EL (cell line): ENCODE measurements at places on chromosomes 1 and 21.
A peak's percentile ranks its signal among the peaks of the same experiment; 100 is the strongest.

DNA sequence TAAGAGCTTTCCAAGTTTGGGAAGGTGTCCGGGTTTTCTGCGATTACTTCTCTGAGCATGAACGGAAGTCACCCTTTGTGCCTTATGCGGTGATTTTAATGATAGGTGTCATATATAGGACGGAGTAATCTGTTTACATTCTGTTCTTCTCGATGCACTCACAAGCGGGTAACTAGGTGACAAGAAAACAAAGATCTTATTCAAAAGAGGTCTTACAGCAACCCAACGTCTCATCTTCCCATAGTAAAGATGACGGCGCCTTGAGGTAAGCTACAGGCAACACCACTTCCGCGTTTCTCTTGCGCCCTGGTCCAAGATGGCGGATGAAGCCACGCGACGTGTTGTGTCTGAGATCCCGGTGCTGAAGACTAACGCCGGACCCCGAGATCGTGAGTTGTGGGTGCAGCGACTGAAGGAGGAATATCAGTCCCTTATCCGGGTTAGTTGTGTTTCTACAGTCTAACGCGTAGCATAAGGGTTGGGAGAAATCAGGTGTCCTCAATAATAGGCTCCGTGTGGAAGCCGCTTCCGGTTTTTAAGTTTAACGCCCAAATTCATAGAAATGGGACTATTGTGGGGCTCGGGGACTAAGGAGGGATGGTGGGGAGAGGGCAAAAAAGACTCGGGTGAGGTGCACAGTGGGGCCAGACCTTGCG, at the start of gene UFC1:
UFC1 (plus strand) TSS at position 297 of the 656 bp plus-strand sequence; CDS start at position 317, 20 bp downstream.
- peak; percentile 88 for DNase-seq

- DNase-seq: no peak
Observed at GRCh38 chr21:28159396-28159795, 833.3 kb downstream of the LTN1 start.

GRCh38 chr1:205076245-205076761, 8.0 kb downstream of the TMEM81 start:
- no peak for DNase-seq

- DNase-seq: peak; percentile 44
Observed at GRCh38 chr1:163897412-163898155, 575.8 kb downstream of the NUF2 start.

DNA sequence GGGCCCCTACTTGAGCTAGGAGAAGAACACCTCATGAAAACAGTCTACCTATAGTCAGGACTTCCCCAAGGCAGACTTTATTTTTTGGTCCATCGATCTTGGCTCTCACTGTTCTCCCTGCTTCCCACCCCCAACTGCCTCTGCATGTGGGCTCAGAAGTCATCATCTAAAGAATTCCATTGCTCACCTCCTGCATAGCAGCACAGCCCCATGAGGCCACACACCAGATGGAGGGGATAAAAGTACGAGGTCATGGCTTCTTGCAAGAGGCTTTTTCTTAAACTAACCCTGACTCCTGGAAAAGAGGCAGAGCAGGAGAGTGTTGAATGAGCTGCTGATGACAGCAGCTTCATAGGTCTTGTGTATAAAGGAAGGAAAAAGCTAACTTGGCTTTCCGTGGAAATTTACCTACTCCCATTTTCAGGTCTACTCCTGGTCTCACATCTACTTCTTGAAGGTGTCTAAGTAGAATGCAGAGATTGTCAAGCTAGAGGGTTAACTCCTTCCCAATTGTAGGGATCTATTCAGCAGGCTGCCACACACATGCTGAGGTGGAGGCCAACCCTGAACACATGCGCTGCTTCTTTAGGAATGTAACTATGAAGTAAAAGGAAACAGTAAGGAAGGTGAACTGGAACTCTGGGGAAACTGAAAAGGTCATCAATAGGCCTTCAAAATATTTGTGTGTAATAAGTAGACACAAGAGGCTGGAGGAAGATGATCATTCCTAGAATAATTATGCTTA, 18.7 kb downstream of the WNT2B start:
- peak; percentile 86 for DNase-seq

DNA sequence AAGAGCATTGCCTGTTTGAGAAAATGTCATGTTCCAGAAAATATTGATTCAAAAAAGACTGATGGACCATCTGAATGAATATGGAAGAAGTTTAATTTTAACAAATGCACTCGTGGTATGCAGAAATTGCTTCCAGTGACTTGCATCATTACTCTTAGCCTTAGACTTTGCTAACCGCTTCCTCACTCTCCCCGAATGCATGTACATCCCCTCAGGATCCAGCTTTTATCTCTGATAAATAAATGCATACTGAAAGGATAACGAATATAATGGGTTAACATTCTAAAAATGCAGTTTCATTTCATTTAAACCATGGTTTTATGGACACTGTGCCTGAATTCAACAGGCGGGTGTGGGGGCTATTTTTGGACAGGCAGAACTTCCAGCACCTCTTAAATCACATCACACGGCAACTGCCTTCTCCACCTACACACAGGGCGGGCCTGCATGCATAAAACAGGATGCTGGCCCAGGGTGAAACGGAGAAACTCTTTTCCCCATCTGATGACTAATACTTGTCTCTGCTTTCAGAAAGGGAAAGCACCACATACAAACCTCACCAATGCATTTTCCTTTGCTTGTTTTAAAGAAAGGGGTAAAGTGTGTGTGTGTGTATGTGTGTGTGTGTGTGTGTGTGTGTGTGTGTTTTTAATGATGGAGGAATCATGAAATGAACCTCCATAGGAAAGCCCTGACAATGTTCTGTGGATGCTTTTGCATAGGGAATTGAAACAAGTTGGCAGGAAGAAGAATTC, 48.7 kb downstream of the SPAG17 start:
- peak; percentile 83 for DNase-seq

- DNase-seq: no peak
Observed at GRCh38 chr1:30649321-30649991, 73.9 kb downstream of the MATN1 start.

DNA sequence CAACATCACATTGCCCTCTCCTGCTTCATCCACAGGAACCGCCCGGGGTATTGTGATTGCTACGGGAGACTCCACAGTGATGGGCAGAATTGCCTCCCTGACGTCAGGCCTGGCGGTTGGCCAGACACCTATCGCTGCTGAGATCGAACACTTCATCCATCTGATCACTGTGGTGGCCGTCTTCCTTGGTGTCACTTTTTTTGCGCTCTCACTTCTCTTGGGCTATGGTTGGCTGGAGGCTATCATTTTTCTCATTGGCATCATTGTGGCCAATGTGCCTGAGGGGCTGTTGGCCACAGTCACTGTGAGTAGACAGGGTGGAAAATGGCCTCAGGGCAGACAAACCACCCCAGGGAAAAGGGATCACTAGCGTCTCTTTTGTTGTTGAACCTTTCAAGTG, 12.7 kb downstream of the ATP1A4 start:
- DNase-seq: no peak

DNA sequence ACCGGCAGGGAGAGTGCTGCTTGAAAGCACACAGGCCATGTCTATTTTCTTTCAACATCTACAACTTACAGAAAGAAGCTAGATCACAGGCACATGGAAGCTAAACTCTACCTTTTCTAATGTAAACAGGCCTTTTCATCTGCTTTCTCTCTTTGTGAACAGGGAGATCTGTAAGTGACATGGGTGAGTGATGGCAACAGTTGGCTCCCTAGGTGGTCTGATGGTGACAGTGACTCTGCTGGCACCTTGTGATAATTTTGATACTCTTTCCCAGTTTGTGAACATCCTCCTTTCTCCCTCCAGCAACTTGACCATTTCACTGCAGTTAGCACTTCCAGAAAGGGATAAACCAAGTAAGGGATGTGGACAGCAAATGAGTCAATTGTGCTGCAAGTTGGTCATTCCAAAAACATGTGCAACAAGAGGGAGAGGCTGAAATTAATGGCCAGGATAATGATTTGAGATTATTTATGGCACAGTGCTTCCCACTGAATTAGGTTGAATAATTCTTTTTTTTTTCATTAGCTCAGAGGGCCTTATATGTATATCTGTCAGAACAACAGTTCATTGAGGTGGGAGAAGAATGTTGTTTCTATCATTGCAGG, 89.5 kb downstream of the XCL2 start:
- peak; percentile 87 for DNase-seq

GRCh38 chr1:199522936-199523335, 504.6 kb upstream of the NR5A2 start:
- DNase-seq: peak; percentile 35

DNA sequence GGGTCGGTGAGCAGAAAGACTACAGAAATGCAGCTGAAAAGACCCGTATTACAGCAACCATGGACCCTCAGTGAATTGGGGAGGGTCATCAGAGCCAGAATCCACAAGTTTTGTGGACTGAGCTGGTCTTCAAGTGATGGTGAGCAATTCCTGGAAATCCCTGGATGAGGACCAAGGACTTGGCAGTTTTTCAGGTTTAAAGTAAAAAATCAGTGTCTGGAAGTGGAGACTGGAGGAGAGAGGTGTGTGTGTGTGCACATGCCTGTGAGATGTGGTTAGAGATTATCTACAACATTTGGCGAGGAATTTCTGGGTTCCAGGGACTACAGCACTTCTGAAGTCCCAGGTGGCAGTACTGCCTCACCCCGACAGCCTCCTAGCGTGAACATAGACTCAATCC, 56.4 kb downstream of the KIRREL1 start:
- peak; percentile 22 for DNase-seq

DNA sequence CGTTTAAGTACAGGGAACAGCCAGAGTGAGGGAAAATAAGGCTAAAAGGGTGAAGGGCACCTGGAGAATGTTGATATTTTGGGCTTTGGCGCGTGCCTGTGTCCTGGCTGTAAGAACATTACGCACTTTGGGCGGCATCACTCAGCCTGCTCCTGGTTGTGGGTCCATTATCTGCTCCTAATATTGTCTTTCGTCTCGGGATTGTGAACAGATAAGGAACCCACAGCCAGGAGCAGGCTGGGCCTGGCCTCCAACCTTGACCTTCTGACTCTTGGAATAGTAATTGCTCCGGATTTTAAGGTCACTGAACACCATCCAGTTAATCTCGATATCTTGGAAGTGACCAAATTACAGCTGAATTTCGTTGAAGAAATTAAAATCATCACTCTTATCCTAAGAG, 61.9 kb downstream of the TCP10L start:
- no peak for DNase-seq

DNA sequence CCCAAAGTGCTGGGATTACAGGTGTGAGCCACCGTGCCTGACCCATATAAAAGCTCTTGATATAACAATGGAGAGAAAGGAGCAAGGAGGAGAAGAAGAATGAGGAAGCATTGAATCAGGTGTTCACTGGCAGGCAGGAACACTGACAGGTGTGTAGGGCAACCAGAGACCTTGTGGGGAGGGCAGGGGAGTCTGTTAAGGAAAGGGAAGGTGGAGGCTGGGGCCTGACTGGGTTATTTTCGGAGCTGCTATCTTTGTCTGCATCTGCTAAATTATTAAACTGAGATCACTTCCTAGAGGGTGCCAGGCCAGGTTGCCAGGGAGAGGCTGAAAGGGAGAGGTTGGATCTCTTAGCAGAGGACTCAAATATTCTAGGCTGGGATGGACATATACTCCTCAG, 6.8 kb upstream of the TRNP1 start:
- no peak for DNase-seq

- no peak for DNase-seq
Observed at GRCh38 chr21:15301736-15302135, 236.9 kb upstream of the NRIP1 start.

DNA sequence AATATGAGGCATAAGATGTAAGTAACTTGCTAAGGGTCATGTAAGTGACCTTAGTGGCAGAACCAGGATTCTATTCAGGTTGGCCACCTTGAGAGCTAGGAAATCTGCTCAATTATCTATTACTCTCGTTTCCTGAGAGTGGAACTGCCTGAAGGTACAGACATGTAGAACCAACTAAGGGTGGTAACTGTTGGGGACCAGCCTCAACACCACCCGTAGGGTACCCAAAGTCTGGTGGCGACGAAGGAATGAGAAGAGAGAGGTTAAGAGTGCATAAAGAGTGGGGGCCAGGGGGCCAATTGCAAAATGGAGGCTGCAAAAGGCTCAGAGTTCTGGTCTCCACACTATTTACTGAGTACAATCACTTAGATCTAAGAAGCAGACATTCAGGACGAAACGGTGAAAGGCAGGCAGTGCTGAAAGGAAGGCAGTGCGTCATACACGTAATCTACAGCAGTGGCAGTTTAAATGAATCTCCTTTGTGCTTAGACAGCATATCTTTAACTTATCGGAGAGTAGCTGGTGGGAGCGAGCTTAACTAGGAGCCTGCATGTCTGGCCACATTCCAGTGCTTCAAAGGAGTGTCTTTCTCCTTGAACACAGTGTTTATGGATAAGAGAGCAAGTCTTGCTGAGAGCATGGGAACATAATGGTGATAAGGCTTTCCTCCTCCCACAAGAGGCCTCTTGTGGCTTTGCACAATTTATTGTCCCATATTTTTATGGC, 25.0 kb downstream of the SRSF4 start:
- no peak for DNase-seq

- no peak for DNase-seq
Observed at GRCh38 chr1:232973652-232974611, 23.5 kb downstream of the NTPCR start.

GRCh38 chr1:21098186-21098915, 78.3 kb downstream of the EIF4G3 start:
- no peak for DNase-seq

DNA sequence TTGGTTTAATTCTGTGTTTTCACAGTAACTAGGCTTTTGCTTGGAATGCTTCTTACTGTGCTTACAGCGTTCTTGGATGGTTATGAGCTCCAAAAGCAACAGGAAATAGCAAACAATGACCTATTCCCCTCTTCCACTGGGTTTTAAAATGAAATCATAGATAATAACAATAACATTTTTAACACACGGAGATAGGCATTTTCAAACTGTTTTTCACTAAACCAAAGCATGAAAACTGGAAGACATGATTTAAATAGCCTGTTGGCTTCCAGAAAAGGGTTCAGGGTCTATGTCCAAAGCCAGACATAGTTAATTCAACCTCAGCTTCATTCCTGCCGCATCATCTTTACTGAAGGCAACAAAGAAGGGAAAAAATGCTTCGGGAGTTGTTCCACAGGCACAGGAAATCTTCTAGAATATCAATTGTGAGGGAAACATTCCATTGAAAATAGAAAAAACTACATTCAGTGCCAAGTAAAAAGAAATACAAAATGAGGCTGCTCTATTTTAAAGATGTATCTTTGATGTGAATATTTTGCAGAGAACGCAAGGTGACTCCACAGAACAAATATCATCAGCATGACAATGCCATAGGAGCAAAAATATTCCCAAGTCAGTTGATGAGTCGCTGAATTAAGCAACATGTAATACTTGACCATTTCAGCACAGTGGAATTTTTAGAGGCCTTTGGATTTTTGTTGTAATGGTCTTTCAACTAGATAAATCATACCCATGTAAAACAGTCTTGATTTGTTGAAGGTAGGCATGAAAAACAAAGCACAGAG, 80.7 kb downstream of the NID1 start:
- peak; percentile 73 for DNase-seq

DNA sequence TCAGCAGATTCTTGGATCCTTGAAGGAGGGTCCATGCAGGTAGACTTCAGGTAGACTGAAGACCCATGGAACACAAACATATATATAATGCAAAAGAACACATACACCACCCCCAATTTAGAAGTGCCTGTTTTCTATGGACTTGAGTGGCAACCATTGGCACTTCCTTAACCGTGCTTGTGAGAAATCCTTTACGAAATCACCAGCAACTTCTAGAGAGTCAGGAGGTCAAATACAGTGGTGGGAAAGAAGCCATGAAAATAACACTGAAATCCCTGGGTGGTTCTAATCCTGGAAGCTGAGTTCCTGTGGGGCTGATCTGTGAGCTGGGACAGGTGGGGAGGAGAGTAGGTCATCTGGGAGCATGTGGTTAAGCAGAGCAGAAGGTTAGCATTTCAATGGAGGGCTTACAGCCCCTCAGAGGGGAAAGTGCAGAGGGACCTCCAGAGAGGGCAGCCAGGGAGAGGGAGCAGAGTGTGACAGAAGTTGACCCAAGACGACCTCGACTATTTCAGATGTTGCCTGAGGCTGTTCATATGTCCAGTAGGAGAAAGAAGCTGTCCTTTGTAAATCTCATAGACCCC, 13.0 kb upstream of the IL10 start:
- no peak for DNase-seq
